Breast epithelium (tissue), 4 donors: ENCODE measurements at places on chromosomes 13 and 19. TPM values are rescaled to one million over a fixed set of nuclear protein-coding genes. Genes with fewer than 3 reads are reported as not detected.

Gene ZNF563
- 5.2 TPM for total RNA-seq

DNA sequence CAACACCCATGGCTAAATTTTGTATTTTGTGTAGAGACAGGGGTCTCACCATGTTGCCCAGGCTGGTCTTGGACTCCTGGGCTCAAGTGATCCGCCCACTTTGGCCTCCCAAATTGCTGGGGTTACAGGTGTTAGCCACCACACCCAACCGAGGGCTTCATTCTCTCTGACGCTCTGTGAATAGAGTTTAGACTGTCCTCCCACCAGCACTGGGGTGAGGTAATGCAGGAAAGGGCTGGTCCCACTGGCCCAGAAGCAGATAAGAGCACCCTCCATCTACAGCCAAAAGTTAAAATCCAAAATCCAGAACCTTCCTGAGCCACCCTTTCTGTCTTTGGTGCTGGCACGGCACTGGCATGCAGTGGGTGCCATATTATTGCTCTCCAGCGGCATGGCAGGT lies 31.8 kb upstream of the HOMER3 start:
- no peak for DNase-seq

- no peak for DNase-seq
Measured at GRCh38 chr19:42628411-42629140, 33.9 kb upstream of the CEACAM8 start.

- DNase-seq, result peak; percentile 84
Measured at GRCh38 chr13:91347202-91347995, at the start of gene MIR17HG. Gene MIR17HG, plus strand, starts transcription at chr13:91347687.

Gene TCF3
- 42.3 TPM for total RNA-seq
